ENCODE measurements at places on chromosomes 11 and 22. TPM values are rescaled to one million over a fixed set of nuclear protein-coding genes. Genes with fewer than 3 reads are reported as not detected.
A peak's percentile ranks its signal among the peaks of the same experiment; 100 is the strongest.

PDE2A gene
- 0.92 TPM for total RNA-seq

SHANK3 gene
- total RNA-seq, result 10.9 TPM

OR2AG1 gene
- total RNA-seq, result not detected

CEP126 gene
- total RNA-seq, result 0.53 TPM

HSPB2 gene
- 0.74 TPM for total RNA-seq

CEND1 gene
- 7.6 TPM for total RNA-seq

NXPE1 gene
- total RNA-seq, result not detected

TIMP3 gene
- total RNA-seq, result 72.8 TPM

PTPMT1 gene
- total RNA-seq, result 212 TPM

ZBTB16 gene
- total RNA-seq, result 10.5 TPM

ZP1 gene
- total RNA-seq, result not detected

APOBEC3C gene
- 12.8 TPM for total RNA-seq

- H3K4me1 ChIP-seq, result peaks cover 15% of the 10 kb centered on the region
- H3K27me3 ChIP-seq, result no peaks in the 10 kb centered on the region
- no peak overlapping the region for H3K27ac ChIP-seq
- H3K4me3 ChIP-seq, result no peak overlapping the region
- no peaks in the 10 kb centered on the region for H3K36me3 ChIP-seq
- no peak for DNase-seq
Observed at GRCh38 chr11:108873941-108874340, 209.1 kb downstream of the DDX10 start.

DNA sequence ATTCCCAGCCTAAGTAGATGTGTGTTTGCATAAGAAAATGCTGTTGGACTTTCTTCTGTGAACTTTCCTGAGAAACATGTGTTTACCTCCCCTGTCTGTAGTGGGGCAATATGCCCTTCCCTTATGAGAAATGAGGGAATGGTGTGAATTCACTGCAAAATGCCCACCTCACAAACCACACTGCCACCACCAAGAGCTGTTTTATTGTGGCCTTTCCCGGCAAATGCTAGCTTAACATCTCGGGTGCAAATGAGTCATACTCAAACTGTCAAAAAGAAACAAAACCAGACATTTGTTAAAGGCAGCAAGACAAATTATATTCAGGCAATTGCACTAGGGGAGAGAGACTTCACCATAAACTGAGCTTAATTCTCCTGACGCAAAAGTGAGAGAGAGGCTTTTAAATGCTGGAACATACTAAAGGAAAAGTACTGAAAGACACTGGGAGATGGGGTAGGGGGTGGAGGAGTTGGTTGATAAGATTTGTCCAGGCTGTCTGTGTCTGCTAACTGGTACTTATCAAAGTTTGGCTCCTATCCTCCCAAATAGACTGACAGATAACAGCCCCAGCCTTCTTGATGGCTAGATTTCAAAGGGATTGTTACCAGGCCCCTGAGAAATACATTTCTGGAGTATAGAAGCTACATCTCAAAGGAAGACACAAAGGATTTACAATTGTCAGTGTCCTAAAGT, 70.9 kb upstream of the OR5AK2 start:
- peaks cover 13% of the 10 kb centered on the region for H3K4me1 ChIP-seq
- H3K4me3 ChIP-seq, result no peak overlapping the region
- no peaks in the 10 kb centered on the region for H3K36me3 ChIP-seq

DNA sequence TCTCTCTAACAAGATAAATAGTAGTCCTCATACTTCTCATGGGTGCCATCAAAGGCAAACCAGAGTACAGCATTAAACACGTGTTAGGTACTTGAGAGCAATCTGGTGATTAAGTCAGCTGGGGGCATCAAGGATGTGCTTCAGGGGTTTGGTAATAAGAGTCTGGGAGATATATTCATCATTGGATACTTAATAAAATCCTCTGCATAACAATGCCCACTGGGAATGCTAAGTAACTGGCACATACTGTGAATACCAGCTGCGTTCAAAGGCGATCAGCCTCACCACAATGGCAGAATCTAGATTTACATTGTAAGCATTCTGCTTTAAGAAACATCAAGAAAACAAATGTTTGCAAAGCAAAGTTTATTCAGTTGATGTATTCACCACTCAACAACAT, 268.6 kb upstream of the PITPNB start:
- no peak for DNase-seq
- no peaks in the 10 kb centered on the region for H3K4me1 ChIP-seq
- H3K27me3 ChIP-seq, result no peaks in the 10 kb centered on the region

GRCh38 chr11:16690086-16690485, 48.4 kb upstream of the C11orf58 start:
- H3K27me3 ChIP-seq, result peaks cover 3% of the 10 kb centered on the region
- peaks cover 9% of the 10 kb centered on the region for H3K4me1 ChIP-seq
- H3K4me3 ChIP-seq, result no peak overlapping the region
- no peak overlapping the region for H3K27ac ChIP-seq

GRCh38 chr11:78469896-78470295, 52.3 kb upstream of the GAB2 start:
- no peaks in the 10 kb centered on the region for H3K36me3 ChIP-seq
- peak; percentile 0 for DNase-seq
- no peak overlapping the region for H3K4me3 ChIP-seq
- H3K4me1 ChIP-seq, result no peaks in the 10 kb centered on the region

GRCh38 chr11:8624698-8625097, 30.7 kb upstream of the STK33 start:
- no peaks in the 10 kb centered on the region for H3K27me3 ChIP-seq
- peaks cover 8% of the 10 kb centered on the region for H3K36me3 ChIP-seq
- DNase-seq, result no peak
- no peak overlapping the region for H3K4me3 ChIP-seq
- H3K27ac ChIP-seq, result no peak overlapping the region

GRCh38 chr22:28222976-28223745, 304.1 kb upstream of the PITPNB start:
- no peaks in the 10 kb centered on the region for H3K36me3 ChIP-seq
- no peaks in the 10 kb centered on the region for H3K4me1 ChIP-seq
- H3K27ac ChIP-seq, result no peak overlapping the region

GRCh38 chr22:35559354-35560005, 18.8 kb downstream of the RASD2 start:
- no peaks in the 10 kb centered on the region for H3K27me3 ChIP-seq
- no peak overlapping the region for H3K27ac ChIP-seq

DNA sequence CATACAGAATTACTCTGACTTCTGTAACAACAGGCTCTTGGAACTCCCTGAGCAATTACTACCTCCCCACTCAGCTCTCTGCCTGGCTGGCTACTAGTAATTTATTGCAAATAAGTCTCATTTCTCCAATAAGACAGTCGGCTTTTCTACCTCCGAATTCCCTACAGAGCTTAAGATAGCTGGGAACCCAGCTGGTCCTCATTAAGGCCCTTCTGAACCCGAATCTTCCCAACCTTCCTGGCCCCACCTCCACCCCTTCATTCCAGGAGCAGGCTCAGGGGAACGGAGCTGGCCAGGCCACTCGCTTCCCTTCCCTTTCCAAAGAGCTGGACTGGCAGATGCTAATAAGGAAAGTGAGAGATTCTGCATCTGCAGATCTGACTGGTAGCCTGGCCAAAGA, 21.6 kb downstream of the TMPRSS5 start:
- H3K27ac ChIP-seq, result no peak overlapping the region
- DNase-seq, result no peak
- H3K27me3 ChIP-seq, result no peaks in the 10 kb centered on the region
- H3K4me3 ChIP-seq, result no peak overlapping the region
- H3K36me3 ChIP-seq, result no peaks in the 10 kb centered on the region

- H3K36me3 ChIP-seq, result no peaks in the 10 kb centered on the region
- no peaks in the 10 kb centered on the region for H3K27me3 ChIP-seq
- DNase-seq, result peak; percentile 80
- H3K4me1 ChIP-seq, result peaks cover 44% of the 10 kb centered on the region
Observed at GRCh38 chr11:68120273-68121066, 718 bp downstream of the CHKA start.

GRCh38 chr11:32216749-32217148, 125.9 kb downstream of the RCN1 start:
- H3K36me3 ChIP-seq, result no peaks in the 10 kb centered on the region
- no peak overlapping the region for H3K27ac ChIP-seq
- no peaks in the 10 kb centered on the region for H3K4me1 ChIP-seq
- no peaks in the 10 kb centered on the region for H3K27me3 ChIP-seq
- DNase-seq, result no peak

- no peak overlapping the region for H3K4me3 ChIP-seq
- H3K27me3 ChIP-seq, result peaks cover 3% of the 10 kb centered on the region
- no peak for DNase-seq
- no peak overlapping the region for H3K27ac ChIP-seq
- H3K36me3 ChIP-seq, result no peaks in the 10 kb centered on the region
Observed at GRCh38 chr22:30675436-30675835, 7.8 kb upstream of the DUSP18 start.

GRCh38 chr11:114160894-114161293, 101.4 kb downstream of the ZBTB16 start:
- no peak overlapping the region for H3K4me3 ChIP-seq
- no peak for DNase-seq
- H3K4me1 ChIP-seq, result peaks cover 27% of the 10 kb centered on the region
- no peak overlapping the region for H3K27ac ChIP-seq

GRCh38 chr22:47041271-47042115, 279.0 kb downstream of the TBC1D22A start:
- H3K4me1 ChIP-seq, result no peaks in the 10 kb centered on the region
- DNase-seq, result no peak

- H3K27ac ChIP-seq, result no peak overlapping the region
- H3K36me3 ChIP-seq, result no peaks in the 10 kb centered on the region
- peaks cover 2% of the 10 kb centered on the region for H3K4me1 ChIP-seq
- DNase-seq, result no peak
- H3K4me3 ChIP-seq, result no peak overlapping the region
Observed at GRCh38 chr11:117945047-117945810, 16.0 kb upstream of the TMPRSS13 start.

GRCh38 chr22:40410731-40411505, 40.5 kb downstream of the SGSM3 start:
- no peak overlapping the region for H3K4me3 ChIP-seq
- no peaks in the 10 kb centered on the region for H3K4me1 ChIP-seq
- H3K27ac ChIP-seq, result no peak overlapping the region
- DNase-seq, result no peak

- no peak overlapping the region for H3K27ac ChIP-seq
- no peaks in the 10 kb centered on the region for H3K27me3 ChIP-seq
- H3K4me3 ChIP-seq, result no peak overlapping the region
- H3K36me3 ChIP-seq, result no peaks in the 10 kb centered on the region
- no peaks in the 10 kb centered on the region for H3K4me1 ChIP-seq
- DNase-seq, result no peak
Observed at GRCh38 chr11:7591107-7591894, 77.5 kb downstream of the PPFIBP2 start.

DNA sequence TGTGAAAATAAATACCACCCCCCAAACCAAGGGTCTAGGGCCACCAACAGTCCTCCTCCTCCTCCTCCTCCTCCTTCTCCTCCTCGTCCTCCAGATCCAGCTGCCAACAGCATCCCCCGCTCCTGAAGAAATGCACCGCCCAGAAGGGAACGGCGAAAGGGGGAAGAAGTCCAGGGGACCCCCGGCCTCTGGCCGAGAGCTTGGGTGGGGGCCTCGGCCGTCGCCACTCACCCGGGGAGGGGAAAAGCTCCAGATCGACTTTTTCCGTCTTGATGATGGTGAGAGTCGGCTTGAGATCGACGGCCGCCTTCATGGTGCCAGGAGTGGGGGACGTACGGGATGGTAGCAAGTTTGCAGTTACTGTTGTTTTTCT, 65.7 kb downstream of the ETS1 start:
- no peaks in the 10 kb centered on the region for H3K36me3 ChIP-seq
- peaks cover 39% of the 10 kb centered on the region for H3K27me3 ChIP-seq
- no peak for DNase-seq
- no peak overlapping the region for H3K27ac ChIP-seq

DNA sequence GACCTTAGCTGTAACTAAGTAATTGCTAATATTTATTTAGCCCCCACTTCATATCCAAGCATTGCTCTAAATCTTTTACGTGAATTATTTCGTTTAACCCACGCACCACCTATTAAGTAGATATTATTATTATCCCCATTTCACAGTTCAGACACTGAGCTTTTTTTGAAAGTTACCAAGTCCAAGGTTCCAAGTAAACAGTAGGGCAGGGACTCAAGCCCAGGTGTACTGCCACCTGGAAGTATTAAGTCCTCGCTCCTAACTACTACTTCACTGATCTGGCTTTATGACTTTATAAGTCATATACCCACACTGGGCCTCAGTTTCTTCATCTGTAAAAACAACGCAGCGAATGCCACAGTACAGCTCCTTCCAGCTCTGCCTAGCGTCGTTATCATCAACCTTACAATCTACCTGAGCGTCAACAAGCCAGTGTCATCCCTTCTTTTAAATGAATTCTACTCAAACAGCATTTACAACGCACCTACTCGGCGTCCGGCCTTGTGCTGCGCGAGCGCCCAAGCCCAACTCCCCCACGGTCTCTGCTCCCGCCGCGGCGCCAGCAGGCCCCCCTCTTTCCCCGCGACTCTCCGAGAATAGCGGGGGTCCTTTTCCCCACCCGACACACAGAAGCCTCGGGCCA, 624 bp downstream of the TMEM41B start:
- peak overlapping the region; percentile 80 for H3K4me3 ChIP-seq
- H3K27ac ChIP-seq, result peak overlapping the region; percentile 91
- no peaks in the 10 kb centered on the region for H3K27me3 ChIP-seq
- H3K36me3 ChIP-seq, result no peaks in the 10 kb centered on the region
- peak; percentile 48 for DNase-seq

DNA sequence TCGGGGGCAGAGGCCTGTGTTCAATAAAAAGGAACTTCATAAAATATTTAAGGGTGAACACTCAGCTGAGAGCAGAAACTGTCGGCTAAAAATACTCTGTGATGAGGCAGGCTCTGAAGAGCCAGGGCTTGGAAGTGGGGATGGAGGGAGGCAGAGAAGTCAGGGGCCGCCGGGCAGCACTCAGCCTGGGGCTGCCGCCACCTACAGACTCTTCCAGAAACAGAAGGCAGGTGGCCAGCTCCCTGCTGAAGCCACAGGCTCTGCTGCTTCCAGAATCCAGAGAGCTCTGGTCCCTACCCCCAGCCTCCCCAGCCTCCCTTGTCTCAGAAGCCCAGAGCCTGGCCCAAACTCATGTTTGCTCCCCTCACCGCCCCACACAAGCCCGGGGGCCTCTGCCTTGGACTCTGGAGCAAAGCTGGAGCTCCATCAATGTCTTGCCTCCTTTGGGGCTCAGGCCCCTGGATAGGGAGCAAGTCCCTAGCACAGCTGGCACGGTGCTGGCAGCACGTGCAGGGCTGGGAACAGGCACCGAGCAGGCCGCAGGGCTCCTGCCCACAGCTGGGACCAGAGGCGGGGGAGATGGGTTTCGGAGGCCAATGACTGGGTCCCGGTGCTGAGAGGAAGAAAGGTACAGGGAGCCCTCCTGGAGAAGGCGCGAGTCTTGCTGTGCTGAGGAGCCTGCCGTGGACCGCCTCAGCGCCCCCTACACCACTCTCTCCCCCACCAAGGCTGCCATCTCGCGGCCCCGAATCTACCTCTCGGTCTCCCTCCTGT, 8.2 kb downstream of the LRFN4 start:
- H3K4me3 ChIP-seq, result no peak overlapping the region
- DNase-seq, result peak; percentile 52
- peaks cover 5% of the 10 kb centered on the region for H3K4me1 ChIP-seq
- no peaks in the 10 kb centered on the region for H3K27me3 ChIP-seq
- H3K36me3 ChIP-seq, result no peaks in the 10 kb centered on the region
- no peak overlapping the region for H3K27ac ChIP-seq

GRCh38 chr11:73757598-73757997, 3.3 kb downstream of the RAB6A start:
- peaks cover 17% of the 10 kb centered on the region for H3K4me1 ChIP-seq
- no peaks in the 10 kb centered on the region for H3K36me3 ChIP-seq
- no peak overlapping the region for H3K4me3 ChIP-seq
- no peaks in the 10 kb centered on the region for H3K27me3 ChIP-seq
- no peak for DNase-seq

All from cardiac muscle cell (in vitro differentiated cells and primary cell).